ENCODE measurements at places on chromosomes 6 and 20. TPM values are rescaled to one million over a fixed set of nuclear protein-coding genes. Genes with fewer than 3 reads are reported as not detected.

Gene HLA-DOB
- not detected for total RNA-seq

Gene UTRN
- total RNA-seq: 34.1 TPM

DNA sequence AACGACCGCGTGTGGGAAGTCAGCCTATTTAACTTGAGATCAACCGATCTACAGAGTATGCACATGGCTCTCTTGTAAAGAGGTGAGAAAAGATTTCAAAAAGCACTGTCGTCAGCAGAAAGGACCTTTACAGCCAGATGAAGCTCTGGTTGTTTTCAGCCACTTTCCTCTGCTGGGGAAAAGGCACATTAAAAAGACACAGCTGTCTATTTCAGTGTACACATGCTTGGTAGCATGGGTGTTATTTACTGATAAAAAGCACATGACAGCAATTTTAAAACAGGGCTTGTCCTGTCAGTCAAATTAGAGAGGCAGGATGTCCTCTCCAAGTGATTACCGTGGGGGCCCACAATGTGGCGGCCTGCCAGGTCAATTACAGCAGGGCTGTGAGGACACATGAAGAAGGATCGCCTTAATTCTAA lies 188.9 kb downstream of the PRKN start:
- DNase-seq: no peak

GRCh38 chr6:32668226-32668747 lies 1.8 kb upstream of the HLA-DQB1 start:
- DNase-seq: peak; percentile 82

- no peak for DNase-seq
These were observed 470 bp downstream of the COL20A1 start for GRCh38 chr20:63293456-63293855.

- DNase-seq: no peak
These were observed 317.1 kb downstream of the PLCB1 start for GRCh38 chr20:8449123-8449522.

GRCh38 chr6:41960028-41960427 lies 18.4 kb upstream of the CCND3 start:
- DNase-seq: no peak

GRCh38 chr20:8709627-8710026 lies 359.3 kb upstream of the PLCB4 start:
- no peak for DNase-seq
